ENCODE measurements at places on chromosomes 4 and X.

DNA sequence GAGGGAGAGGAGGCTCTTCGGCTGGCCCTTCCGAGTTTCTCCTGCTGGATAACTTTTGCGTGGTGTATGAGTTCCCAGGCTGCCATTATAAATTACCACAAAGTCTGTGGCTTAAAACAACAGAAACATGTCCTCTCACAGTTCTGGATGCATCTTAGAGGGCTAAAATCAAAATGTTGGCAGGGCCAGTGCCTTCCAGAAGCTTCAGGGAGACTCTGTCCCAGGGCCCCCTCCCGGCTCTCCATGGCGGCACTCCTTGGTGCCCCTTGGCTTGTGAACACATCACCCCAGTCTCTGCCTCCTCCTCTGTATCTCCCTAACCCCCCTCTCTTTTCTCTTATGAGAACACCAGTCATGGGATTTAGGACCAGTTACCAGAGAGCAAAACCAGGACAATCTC lies 23.3 kb upstream of the PPP2R2C start:
- DNase-seq, result no peak

GRCh38 chrX:41382714-41383645 lies 49.0 kb downstream of the DDX3X start:
- no peak for DNase-seq

- DNase-seq, result no peak
These were observed 415 bp upstream of the TENM3 start for GRCh38 chr4:182242787-182243186.

DNA sequence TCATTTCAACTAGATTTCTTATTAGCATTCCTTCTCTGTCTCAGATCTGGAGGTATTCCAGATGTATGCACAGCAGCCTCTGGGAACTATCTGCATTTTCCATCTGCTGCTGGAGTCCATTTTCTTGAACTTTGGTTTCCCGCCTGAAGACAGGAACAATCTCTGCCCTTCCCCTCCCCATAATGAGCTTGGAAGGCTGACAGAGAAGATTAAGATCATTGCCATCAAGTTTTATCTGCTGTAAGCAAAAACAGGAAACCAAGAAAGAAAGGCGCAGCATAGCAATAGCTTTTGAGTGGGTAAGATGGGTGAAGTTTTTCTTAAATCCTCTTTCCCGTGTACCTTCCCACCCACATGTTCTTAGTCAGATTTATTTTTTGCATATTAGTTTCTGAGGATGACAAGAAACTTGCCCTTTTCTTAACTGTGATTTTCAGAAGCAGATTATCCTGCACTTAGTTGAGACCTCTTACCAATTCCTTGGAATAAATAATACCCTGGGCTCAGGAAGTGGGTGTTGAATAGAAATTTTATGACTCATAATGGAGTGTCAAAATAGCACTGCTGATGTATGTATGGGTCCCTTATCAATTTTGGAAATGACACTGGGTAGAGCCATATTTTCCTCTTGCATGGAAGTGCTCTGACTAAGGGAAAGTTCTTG lies 78.3 kb downstream of the CT47B1 start:
- DNase-seq, result no peak

- no peak for DNase-seq
These were observed 46.9 kb downstream of the CCDC158 start for GRCh38 chr4:76373919-76374552.

DNA sequence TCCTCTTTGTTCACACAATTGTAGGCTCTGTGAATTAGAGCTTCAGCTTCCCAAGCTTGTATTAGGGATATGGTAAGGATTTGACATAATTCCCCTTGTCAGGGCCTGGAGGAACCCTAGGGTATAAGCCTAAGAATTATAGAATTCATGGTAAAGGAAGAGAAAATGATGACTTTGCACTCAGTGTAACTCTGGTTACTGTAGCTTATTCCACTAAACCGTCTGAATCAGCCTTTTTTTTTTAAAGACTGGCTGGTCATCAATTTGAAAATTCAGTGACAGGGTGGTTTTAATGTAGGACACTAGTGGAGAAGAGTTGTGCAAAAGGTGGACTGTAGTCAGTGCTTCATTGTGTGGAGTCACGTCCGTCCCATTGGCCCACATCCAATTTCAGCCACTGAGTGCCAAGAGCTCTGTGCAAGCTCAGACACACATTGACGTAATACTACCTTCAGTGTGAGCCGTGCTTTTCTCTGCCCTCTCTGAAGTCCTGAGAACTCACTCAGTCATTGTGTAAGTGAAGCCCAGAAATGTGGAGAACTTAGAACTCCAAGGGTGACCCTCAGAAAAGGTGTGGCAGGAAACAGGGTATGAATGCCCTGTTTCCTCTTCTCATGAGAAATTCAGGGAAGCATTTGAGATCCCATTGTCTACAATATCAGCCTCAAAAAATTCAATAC lies 449.8 kb downstream of the C4orf33 start:
- DNase-seq, result no peak

- no peak for DNase-seq
These were observed 25.2 kb upstream of the AP1AR start for GRCh38 chr4:112206431-112206830.
